ENCODE measurements at places on chromosomes 13 and 19.

DNA sequence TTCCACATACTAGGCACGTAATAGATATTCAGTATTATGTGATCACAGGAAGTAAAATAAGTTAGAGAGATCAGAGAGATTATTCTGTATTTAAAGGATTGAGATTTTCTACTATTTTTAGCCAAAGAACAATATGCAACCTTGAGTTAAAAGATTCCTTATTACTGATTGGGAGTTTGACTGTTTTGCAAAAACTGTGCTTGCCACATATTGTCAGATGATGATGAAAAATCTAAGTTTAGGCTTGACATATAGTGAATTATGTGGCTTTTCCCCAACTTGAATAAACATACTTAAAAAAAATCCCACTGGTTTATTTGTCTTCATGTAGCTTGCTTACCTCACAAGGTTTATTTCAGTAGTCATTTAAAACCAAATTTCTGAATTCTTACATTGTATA lies 194.4 kb downstream of the KCNRG start:
- DNase-seq, result no peak

DNA sequence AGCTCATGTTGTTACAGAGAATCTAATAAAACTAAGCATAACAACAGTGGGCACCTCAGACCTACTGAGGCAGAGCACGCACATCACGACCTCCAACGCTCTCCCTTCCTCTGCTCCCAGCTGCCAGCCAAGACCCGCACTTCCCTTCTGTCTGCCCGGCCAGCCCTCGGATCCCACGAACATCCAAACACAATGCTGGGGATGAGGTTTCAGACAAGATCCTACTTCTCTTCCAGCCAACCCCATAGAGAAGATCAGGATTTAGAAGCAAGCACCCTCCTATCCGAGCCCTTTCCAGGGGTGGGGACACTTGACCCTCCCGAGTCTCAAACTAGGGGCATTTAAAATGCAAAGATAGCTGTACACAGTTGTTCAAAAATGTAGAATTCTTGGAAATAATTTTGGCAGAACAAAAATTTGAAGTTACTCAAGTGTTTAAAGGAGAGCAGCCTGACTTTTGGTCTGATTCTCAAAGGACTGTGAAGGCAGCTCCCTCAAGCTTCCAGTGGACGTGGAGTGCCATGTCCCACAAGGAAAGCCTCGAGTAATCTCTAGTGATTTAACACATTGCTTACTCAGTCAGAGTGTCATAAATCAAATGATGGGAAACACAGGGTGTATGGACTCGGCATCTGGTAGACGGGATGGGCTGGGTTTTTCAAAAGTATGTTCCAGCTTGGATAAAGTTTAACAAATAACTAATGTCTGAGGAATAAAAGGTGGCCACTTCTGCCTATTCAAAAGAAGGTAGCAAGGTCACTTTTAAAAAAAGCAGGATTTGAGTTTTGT lies 32.8 kb downstream of the ANKRD10 start:
- DNase-seq, result no peak

DNA sequence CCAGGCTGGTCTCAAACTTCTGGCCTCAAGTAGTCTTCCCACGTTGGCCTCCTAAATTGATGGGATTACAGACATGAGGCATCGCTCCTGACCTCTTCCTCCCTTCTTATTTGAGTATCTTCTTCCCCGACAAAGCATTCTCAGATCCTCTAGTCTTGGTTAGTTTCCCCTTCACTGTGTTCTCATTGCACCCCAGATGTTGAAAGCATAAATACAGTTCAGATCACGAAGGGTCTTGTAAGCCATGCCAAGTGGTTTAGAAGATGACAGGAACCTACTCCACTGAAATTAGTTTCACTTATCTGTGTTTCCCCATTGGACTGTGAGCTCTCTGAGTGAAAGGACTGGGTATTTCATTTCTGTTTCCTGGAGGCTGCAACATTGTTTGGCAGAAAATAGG lies 100.7 kb downstream of the DGKH start:
- no peak for DNase-seq

DNA sequence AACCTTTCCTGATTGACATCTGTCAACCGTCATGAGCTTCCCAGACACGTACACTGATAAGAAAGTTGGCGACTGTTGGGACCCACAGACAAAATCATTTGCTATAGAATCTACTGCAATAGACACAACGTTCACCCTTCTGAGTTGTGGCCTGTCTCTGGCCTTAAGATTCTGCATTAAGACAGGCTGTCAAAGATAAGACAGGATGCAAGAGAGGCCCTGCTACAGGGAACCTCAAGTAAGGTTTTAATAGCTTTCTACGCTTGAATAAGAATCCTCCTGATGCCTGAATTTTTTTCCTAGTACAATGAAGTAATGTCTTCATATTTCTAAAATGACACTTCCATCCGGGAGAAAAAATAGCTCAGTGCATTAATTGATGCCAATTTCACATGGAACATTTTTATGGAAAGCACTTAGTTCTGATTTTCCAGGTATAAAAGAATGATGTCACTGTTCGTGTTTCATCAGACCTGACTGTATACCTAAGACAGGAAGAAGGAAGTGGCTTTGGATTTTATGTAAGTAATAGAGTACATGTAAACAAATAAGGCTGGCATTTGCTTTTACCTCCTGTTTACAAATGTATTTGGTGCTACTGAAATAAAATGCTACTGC lies 275.2 kb upstream of the GPC6 start:
- no peak for DNase-seq

- DNase-seq, result no peak
These were observed 38.9 kb downstream of the LACC1 start for GRCh38 chr13:43918636-43919035.

DNA sequence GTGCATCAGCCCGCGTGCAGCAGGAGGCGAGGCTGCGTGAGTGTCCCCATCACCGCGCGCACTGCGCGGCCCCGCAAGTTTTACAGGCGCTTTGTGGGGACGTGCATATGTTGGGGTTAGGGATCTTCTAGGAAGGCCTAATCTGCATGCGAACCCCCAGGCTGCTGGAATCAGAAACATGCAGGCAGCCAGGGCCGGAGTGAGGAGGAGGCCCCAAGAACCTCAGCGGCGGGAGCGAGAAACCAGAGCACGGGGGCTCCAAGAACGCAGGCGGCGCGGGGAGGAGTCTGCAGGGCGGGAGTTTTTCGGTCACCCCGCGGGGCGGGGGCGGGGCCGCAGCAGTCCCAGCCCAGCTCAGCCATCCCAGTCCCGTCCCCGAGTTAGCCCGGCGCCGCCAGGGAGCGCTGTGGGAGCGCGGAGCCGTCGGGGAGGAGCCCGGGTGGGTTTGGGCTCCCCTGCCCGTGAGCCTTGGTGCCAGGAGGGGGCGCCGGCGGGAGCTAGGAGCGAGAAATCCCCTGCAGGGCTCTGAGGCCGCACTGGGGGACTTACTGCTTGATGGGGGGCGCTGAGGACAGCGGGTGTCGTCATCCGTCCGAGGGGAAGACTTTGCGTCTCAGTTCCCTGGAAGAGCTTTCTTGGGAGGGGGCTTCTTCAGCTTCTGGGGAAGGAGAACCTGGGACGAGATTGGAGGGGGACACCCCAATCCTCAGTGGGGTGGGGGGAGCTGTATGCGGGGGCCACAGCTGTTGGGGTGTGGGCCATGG lies 933 bp upstream of the NRTN start:
- DNase-seq, result peak; percentile 72

All from stimulated activated CD8-positive, alpha-beta memory T cell treated with anti-CD3 and anti-CD28 coated beads, Interleukin-4, amount 100 ng/mL, for 4 hours (primary cell).